ENCODE measurements at places on chromosomes 1 and 21. TPM values are rescaled to one million over a fixed set of nuclear protein-coding genes. Genes with fewer than 3 reads are reported as not detected.

DNA sequence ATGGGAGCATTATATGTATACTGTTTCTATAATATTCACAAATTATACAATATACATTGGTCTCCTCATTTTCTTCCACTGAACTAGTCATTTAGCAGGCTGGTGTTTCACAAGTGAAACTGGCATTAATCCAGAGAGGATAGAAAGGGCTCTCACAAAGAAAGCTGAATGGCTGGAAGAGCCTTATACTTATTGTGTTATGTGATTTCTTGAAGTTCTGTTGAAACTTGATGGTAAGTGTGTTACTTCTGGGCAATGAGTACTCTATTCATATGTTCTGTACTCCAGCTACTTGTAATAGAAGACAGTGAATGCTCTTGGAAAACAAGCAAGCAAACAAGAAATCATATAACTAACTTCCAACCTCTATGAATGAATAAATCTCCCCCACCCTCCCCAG, 14.9 kb downstream of the STX12 start:
- DNase-seq = no peak

GRCh38 chr1:60137406-60137805, 63.8 kb upstream of the C1orf87 start:
- DNase-seq = no peak

DNA sequence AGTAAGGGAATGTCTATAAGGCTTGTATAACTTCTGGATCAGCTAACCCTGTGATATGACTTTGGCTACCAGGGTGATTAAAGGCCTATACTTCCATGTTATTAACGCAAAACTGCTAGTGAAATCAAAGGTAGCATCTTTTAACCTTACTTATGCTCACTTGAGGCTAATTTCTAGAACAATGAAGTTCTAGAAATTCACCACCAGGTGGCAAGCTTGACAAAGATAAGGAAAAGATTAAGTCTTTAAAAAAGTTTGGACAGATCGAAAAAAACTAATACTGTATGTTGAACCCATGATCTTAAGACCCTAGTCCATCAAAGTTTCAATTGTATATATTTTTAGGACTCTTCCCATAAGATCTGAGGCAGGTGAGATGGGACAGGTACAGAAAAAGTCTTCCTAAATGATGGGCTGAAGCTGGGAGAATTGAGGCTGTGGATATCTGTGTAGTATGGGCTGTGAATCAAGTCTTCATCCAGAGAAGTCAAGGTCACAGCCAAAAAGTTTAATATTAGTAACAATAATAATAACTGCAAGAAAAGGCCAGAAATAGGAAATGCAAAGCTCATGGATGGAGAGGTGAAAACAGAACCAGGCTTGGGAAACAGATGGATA, 18.8 kb downstream of the KYAT3 start:
- peak; percentile 50 for DNase-seq

- no peak for DNase-seq
These were observed 211.1 kb downstream of the SMYD3 start for GRCh38 chr1:246295968-246296367.

The DCDC2B gene
- total RNA-seq = not detected

DNA sequence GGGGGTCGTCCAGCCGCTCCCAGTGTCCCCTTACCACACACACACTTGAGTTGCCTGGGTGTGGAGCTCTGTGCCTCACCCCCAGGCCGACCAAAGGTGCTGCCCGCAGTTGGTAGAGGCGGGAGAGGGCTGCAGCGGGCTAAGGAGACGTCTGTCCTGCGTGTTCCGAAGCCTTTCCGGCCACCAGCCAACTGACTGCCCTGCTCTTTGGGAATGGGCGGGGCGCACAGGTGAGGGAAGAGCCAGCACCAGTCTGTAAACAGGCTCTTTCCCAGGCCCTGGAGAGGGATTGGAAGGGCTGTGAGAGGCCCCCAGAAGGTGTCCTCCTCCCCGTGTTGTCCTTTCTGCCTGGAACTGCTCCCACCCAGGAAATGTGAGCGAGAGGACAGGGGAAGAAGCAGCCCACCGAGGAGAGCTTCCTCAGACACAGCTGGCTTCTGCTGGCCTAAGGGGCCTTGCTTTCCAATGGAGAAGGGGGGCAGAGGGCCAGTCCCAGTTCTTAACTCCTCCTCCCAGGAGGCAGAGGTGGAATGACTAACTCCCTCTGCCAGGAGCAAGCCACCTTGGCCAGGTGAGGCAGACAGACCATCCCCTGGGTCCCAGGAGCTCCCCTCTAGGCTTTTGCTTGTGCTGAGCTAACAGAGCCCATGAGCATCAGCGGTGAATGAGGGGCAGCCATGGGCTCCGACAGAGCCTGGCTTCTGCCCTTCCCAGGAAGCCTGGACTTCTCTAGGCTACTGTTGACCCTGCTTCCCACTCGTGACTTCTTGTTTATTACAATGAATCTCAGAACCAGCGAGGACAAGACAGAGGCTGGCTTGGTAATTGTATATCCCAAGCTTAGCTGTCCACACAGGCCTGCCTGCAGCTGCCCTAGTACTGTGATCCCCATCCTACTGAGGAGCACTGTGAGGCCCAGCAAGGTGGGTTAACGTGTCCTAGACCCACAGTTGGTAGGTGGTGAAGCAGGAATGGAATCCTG, 158.1 kb upstream of the COA6 start:
- no peak for DNase-seq

DNA sequence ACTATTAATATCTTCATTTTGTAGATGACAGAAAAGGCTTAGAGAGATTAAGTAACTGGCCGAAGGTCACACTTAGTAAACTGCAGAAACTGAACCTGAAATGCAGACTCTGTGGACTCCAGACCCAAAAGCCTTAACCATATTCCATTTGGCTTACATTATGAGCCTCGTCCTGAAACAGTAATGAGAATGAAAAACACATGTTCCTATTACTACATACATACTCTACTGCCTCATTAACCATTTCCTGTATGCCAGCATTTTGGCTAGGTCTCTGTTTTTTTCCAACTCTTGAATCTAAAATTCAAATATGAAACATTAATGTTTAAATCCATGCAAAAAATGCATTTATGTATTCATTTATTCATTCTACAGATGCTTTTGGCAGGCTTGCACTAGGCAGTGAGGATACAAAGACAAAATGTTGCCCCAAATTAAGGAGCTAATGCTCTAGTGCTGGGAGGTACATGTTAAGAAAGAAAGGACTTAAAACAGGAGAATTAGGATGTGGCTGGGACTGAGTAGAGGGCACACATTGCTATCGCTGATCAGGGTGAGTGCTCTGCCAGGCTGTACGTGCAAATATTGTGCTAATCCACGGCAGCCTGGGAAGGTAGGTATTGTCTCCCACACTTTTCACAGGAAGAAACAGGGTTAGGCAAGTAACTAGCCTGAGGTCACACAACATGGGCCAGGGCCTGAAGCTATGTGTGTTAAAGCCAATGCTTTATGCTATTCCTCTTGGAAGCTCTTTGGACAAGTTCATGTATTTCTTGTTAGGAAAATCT, 14.0 kb downstream of the DEGS1 start:
- no peak for DNase-seq

DNA sequence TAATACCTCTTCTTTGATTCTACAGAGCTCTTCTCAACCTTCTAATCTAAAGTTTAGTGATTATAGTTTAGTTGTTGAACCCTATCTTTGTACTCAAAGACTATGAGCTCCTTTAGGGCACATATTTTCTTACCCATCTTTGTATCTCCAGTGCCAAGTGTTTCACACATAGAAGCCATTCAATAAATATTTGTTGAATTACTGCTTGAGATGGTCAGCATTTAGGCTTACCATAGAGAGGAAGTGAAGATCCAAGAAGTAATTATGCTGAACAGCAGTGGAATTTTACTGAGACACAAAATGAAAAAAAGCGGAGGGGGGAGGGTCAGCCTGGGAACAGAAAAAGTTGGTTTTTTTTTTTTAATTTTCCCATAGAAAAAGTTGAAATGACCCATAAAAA, 21.9 kb downstream of the PIK3R3 start:
- DNase-seq = no peak

GRCh38 chr21:14901482-14901958, 163.3 kb downstream of the NRIP1 start:
- no peak for DNase-seq

GRCh38 chr1:226425004-226425378, 17.1 kb upstream of the PARP1 start:
- DNase-seq = no peak

The LENEP gene
- total RNA-seq = not detected

The LCE1D gene
- total RNA-seq = not detected

DNA sequence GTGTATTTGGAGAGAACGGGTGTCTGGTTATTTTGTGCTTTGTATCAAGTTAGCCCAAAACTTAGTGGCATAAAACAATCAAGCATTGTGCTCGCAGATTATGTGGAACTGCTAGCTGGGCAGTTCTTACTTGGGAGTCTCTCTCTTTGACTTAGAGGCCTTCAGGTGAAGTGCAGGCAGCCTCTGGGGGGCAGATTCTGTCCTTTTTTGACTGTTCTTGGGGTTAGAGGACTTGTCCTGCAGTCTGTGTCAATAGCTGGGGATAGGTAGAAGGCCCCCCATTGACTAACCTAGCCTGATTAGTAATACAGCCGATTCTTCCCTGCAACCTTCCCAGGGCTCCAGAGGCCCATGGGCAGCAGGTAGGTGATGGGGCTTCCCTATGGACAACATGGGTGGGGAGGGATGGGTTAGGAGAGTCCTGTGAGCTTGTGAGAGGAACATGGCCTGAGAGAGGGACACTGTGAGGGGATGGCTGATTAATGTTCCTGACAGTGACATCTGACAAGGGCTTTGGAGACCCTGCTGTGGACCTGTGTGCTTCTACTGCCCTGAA, 37.2 kb upstream of the ACOT11 start:
- DNase-seq = no peak

DNA sequence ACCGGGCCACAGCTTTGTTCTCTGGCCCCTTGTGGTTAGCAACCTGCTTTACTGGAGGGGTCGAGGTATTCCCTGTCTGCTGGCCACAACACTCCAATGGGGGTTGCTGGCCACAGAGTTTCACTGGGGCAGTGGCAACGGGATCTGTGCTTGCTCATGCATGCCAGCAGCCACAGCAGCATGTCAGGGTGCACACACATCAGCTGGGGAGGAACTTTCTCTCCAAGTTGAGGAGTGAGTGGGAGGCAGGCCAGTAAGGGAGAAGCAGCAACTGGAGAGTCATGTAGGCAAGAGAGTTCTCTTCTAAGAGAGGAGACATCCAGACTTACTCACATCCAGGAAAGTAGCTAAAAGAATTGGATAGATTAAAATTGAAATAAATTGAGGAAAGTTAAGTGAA, 38.0 kb downstream of the SAMD13 start:
- no peak for DNase-seq

DNA sequence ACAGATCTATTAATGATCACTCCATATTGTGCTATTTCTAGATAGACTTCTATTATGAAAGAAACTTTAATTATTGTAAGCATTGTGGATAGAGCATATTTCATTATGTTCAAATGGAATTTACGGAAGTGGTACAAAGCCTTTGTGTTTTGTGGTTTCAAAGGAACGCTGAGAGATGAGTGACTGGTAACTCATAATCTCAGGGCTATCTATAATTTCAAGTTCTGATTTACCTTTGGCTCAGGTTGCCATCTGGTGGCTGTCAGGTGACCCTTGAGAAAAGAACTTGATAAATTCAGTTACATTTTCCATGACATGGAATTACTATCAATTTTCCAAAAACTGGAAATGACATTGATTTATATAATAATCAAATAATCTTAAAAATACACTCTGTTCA, 12.2 kb downstream of the NTNG1 start:
- DNase-seq = no peak

GRCh38 chr21:35737899-35738346, 322.4 kb downstream of the SETD4 start:
- DNase-seq = no peak

DNA sequence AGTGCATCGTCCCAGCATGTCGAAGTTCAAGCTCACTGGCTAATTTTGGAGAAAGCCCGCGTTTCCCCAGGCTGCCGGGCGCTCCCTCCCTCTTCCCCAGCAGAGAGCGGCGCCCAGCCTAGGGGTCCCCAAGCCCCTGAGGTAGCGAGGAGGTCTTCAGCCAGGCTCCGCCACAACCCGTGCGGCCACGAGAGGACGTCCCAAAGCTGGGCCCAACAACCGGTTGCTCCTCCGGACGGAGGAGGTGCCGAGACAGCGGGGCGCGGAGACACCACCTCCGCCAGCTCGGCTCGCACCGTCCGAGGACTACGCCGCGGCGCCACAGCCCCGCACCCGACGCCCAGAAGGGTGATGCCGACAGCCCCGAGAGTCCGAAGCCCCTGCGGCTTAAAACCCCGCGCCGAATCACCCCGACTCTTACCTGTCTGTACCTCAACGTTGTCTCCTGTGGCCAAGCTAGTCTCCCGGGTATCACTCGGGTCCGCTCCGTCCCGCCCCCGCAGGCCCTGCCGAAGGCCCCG, at the start of gene DENND2C:
Gene DENND2C (minus strand): TSS at position 488 of the 521 bp plus-strand sequence. CDS start 44,065 bp downstream, outside the sequence.
- DNase-seq = no peak

The MYOC gene
- not detected for total RNA-seq

- no peak for DNase-seq
These were observed 6.5 kb upstream of the PDXK start for GRCh38 chr21:43712268-43712942.

GRCh38 chr1:233293556-233294446, 1.7 kb downstream of the PCNX2 start:
- no peak for DNase-seq

GRCh38 chr1:36673202-36673601, 190.5 kb upstream of the CSF3R start:
- no peak for DNase-seq

- DNase-seq = peak; percentile 5
These were observed 104.9 kb upstream of the SNX7 start for GRCh38 chr1:98556521-98557158.

The CBR3 gene
- total RNA-seq = 1.8 TPM

GRCh38 chr1:109475261-109475660, 8.4 kb upstream of the ATXN7L2 start:
- DNase-seq = no peak

DNA sequence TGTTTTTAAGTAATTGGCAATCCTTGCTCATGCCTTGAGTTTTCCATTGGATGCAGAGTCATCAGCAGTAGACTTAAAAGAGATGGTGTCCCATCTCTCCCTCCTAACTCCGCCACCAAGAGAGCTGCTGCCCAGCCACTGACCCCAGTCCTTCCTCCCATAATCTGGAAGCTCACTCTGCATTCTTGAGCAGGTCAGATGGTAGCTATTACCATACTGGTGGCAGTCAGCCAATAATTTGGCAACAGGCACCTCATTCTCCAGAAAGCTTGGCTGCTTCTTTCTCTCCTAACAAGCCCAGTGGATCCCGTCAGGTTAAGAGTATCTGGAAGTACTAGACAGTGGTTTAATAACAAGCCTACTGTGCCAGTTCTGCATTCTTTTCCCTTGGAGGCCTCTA, 272.1 kb downstream of the ZNF648 start:
- DNase-seq = no peak

GRCh38 chr1:104467590-104467989, 717.9 kb downstream of the AMY1C start:
- DNase-seq = no peak

DNA sequence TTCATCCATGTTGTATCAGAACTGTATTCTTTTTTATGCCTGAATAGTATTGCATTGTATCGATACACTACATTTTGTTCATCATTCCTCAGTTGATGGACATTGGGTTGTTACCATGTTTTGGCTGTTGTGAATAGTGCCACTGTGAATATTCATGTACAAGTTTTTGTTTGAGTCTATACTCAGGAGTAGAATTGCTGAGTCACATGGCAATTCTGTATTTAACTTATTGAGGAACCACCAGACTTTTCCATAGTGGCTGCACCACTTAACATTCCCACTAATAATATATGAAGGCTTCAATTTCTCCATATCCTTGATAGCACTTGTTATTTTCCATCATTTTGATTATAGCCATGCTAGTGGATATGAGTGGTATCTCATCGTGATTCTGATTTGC, 56.2 kb downstream of the ALG6 start:
- DNase-seq = no peak

The ASCL5 gene
- 0.27 TPM for total RNA-seq
